ENCODE measurements at places on chromosomes 6 and 20.

DNA sequence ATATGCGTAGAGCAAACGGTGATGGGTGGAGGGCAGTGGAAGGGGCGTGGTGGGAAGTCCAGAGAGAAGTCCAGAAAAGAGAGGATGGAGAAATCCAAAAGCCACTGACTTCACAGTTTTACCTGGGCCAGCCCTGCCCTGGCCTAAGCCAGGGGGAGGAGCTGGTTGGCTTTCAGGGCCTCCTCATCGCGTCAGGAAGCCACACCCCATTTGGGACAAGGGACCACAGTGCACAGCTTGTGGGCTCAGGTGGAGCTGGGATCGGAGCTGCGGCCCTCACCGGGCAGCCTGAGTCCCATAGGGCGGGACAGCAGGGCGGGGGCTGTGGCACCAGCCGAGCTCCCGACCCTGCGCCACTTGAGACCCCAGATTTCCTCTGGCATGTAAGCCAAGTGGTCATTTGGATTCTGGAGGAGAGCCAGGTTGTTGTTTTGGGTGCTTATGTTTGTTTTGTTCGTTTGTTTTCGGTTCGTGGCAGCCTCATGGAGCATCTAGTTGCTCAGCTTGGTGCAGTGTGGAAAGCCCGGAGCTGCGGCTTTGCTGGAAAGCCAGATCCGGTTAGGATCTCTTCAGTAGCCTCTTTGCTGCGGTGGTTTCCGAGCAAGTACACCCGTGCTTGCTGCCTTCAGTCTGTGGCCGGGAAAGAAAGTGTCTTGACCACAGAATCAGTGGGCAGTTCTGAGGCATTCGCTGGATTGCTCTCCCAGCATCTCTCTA lies 42.2 kb downstream of the RIOK1 start:
- peak; percentile 16 for DNase-seq

DNA sequence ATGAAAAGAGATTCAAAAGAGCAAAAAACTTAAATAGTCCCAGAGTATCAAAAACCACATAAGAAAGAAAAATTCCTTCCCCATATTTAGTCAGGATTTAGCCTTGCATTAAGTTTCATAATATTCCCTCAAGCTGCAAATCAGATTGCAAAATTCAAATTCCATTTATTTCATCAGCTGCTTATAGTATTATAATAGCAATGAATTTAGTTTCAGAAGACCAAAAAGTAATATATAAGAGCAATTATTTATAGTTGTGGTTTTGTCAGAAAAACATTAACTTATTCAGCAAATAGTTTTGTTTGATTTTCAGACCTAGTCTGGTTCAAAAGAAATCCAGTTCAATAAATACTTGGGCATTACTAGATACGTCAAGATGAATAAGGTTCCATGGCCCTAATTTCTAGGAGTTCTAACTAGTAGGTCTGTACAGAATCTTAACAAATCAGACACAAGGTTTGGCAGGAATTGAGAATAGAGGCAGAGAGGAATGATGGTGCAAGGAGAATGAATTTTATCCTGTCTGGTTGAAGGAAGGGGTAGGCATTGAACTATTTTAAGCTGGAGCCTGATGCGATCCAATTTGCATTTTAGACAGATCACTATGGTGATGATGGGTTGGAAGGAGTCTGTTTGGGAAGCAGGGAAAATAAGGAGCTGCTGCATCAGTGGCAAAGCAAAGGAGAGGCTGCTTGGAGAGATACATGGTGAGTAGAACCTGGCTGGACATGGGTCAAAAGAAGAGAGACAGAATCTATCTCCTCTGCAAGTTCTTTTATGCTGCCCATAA lies 163.9 kb upstream of the STXBP5 start:
- DNase-seq = no peak

DNA sequence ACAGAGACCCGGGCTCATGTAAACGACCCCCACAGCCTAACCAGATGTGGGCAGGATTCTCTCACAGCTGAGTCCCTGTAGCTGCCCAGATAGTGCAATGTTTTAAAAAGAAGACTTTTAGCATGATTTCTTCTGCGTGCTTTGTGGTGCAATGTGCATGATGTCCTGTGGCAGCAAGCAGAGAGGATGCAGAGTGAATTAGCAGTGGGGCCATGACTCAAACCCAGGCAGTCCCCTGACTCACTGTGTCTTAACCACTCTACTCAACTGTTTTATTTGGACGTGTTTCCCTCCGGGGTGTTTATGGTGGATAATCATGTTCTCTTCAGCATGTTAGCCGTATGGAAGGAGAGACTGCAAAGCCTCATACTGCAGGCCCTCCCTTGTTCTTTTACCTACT lies 247.9 kb downstream of the SLC24A3 start:
- DNase-seq = no peak

- DNase-seq = no peak
Observed at GRCh38 chr6:148593813-148594170, 153.0 kb upstream of the UST start.

DNA sequence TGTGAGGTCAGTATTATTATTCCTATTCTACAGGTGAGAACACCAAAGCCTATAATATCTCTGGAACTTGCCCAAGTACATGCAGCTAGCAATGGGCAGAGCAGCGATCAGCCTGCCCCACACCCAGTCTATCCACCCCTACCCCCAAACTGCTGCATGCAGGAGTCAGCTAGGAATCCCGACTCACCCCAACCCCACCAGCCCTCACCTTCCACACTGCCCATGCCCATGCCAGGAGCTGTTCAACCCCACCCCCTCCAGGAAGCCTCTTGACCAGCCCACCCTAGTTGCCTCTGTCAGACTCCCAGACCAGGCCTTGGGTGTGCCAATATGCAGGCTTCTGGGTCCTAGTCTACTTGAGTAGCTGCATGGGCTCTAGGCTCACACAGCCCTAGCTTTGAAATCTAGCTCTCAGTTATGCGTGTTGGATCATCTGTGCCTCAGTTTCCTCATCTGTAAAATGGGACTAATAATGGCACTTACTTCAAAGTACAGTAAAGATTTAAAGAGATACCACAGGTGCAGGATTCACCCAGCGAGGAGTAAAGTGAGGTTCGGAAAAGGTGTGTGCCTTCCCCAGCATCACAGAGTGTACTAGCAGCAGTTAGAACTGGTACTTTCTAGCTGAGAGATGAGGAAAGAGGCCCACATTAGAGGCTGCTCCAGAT lies 173.2 kb downstream of the VEGFA start:
- no peak for DNase-seq

DNA sequence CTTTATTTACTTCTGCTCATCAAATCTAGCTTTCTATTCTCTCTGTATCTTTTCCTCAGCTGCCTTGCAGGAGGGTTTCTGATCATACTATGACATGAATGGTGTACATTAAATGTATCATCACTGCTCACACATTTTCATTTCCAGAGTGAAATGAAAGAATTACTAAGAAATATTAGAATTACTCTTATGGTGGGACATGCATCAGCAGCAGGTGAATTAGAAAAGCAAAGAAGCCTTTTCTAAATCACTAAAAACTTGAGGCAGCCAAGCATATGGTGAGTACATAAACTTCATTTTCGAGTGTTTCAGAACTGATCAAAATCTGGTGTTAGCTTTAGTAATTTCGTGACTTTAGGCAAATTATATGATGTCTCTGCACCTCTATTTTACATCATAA lies 23.6 kb downstream of the IL17A start:
- no peak for DNase-seq

- no peak for DNase-seq
Observed at GRCh38 chr20:61297491-61297890, 45.4 kb downstream of the CDH4 start.

- DNase-seq = no peak
Observed at GRCh38 chr6:16109659-16110305, 19.1 kb upstream of the MYLIP start.

DNA sequence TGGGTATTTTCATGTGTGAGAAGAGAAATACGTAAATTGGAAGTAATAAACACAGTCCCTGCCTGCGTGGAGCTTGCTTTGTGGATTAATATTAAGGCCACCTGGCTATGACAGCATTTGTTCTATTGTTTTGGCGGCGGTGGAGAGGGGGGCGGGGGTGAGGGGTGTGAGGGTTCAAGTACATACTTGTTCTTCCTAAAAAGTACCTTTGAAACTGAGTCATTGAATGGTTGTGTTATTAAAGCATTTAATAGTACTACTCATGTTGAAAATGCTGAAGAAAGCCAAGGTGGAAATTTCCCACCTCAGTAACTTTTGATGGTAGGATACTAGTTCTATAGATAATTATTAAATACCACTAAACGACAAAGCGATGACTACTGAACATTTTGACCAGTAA lies 95.0 kb downstream of the FOXC1 start:
- no peak for DNase-seq

GRCh38 chr6:45297320-45297719 lies 30.8 kb upstream of the RUNX2 start:
- no peak for DNase-seq

DNA sequence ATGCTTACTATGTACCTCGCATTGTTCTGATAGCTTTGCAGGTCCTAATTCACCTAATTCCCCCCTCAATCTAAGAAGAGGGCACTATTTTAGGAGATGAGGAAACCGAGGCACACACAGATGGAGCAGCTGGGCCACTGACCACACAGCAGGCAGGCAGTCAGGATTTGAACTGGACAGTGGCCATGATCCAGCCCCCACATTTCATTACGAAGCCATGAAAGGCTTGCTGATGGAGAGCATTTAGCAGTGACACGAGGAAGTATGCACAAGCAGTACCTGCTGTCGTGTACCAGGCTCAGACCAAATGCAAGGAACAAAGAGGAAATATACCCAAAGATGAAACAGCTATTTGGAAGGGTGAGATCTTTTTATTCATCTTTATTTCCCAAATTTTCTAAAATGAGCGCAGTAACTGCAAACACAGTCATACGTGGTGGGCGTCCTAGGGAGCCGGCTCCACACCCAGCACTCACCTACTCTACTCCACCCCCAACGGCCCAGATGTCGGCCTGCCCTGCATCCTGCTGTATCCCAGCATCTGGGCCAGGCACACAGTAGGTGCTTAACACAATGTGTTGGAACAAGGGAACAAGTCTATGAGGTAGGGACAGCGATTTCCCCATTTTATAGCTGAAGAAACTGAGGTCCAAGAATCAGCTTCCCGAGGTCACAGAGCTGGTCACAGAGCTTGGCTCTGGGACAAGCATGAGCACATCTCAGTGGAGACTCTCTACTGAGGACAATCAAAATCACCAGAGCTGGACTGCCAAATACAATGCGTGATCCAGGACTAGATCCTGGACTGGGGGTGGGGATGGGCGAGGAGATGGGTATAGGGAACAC lies 15.0 kb downstream of the PREX1 start:
- DNase-seq = no peak

- DNase-seq = no peak
Observed at GRCh38 chr6:48031711-48032110, 79.3 kb downstream of the PTCHD4 start.

DNA sequence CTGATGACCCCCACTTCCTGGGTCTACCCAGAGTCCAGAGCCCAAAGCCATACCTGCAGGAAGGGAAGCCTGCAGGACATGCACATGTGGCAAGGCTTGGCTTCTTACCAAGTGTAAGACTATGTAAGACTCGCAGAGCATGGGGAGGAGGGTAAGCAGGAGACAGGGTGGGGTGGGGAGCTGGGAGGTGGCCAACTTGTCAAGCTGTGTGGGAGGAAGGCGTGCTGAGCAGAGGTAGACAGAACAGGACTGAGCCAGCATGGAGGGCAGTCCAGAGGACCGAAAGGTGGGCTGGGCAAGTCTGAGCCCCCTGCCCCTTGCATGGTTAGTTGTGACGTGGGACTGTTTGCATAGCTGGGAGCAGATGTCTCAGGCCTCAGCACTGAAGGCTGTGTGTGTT lies 53.4 kb upstream of the RNF24 start:
- DNase-seq = no peak

GRCh38 chr6:82553863-82554531 lies 190.4 kb downstream of the TPBG start:
- DNase-seq = no peak

GRCh38 chr6:16224409-16224808 lies 14.0 kb upstream of the GMPR start:
- DNase-seq = no peak

GRCh38 chr20:41408156-41408794 lies 41.7 kb upstream of the EMILIN3 start:
- DNase-seq = peak; percentile 55

DNA sequence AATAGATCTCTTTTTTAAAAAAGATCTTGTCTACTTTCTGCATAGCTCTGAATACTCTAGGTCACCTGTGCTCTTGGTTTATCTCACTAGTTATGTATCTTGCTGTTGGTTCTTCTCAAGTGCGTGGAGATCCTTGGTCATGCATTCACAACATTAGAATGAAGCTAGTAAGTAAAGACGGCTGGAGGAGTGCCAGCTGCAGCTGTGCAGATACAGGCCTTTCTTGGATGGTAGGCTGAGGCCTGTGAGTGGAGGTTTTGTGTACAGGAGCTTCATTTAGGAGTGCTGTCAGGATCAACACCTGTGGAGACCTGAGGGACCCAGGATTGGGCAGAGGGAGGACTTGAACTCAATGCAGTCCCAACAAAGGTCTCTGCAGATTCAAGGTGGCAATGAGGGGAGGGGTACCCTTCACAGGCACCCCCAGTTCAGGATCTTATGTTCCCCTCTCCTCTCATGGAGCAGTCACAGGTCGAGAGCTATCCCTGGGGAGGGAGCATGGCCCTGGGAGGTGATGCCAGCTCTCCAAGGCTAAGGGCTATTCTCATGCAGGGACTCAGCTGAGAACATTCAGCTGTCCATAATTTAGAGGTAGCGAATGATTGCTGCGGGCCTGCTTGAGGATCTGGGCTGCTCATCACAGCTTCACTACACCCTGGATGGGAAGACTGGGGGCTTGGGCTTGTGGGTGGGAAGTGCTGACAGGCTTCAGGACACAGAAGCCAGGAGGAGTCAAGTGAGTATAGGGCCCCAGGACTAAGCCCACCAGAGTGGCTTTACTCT lies 98.9 kb upstream of the ENPP5 start:
- no peak for DNase-seq

DNA sequence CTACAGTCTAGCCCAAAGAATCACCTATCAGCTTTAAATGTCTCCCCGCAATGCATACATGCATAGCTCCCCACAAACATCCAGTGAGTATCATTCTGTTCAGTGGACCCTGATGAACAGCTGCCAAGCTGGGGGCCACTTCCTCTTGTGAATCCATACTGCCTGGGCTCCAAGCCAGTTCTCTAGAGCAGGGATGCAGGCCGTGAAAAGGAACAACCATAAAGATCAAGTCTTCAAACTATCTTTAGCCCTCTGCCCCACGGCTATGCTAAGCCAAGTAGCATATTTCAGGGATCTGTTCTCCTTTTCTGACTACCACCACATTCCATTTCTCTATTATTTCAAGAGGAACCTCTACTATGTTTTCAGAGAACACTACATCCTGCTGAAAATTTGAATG lies 191.7 kb upstream of the BTBD3 start:
- DNase-seq = no peak

- DNase-seq = peak; percentile 56
Observed at GRCh38 chr6:43274916-43275597, 23.0 kb upstream of the SLC22A7 start.

- DNase-seq = peak; percentile 65
Observed at GRCh38 chr20:50366270-50367103, 143.7 kb upstream of the PTPN1 start.

DNA sequence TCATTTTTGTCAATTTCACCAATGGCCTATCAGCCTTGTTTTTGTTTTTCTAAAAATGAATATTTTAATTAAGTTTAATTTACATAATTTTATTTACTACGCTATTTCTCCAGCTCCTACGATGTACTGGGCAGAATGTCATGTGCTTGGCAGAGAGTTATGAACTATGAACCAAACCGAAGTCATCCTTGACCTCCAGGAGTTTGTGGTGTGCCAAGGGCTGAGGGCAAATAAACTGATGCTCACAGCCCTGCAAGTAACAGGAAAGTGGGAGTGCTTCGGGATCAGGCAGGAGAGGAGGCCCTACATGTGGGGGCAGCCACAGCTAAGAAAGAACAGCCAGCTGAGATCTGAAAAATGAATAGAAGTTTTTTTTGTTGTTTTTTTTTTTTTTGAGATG lies 38.6 kb downstream of the ZNF217 start:
- DNase-seq = no peak

All from eye (tissue), 1 donor.